Activated CD4-positive, CD25-positive, alpha-beta regulatory T cell (primary cell): ENCODE measurements at places on chromosomes 5 and 9.

DNA sequence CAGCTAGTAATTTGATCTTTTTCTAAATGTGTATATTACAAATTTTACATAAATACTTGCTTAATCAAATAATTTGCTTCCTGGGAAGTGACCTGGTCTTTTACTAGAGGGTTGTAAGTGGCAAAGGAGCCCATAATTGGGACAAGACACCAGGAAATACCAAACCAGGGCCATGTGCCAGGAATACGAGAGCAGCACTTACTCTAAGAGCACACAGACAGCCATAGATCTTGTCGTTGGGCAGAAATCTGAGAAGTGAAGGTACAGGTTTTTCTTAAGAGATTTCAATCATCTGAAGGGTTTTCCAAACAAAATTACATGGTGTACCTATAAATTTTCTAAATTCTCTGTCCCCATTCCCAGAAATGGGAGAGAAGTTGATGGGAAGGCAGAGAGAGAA lies 179.3 kb downstream of the HINT1 start:
- DNase-seq: no peak

- no peak for DNase-seq
Measured at GRCh38 chr9:653421-653820, 188.1 kb upstream of the DMRT1 start.

- no peak for DNase-seq
Measured at GRCh38 chr9:86713470-86713869, 233.8 kb downstream of the GAS1 start.

DNA sequence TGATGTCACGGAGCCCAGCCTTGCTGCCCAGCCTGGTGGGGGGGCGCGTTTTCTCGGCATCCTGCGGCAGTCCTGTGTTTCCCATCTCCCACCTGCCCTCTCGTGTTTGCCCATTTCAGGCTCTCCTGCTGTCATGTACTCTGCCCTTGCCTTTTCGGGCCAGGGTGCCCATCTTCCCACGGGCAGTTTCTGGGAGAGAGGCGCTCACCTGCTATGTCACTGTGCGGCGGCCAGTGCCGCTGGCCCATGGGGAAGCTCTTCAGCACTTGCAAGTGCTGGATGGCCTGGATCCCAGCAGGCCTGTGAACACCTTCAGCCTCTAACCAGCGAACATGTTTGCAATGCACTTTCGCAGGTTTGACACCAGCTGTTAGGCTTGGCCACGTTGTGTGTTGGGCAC lies 33.5 kb downstream of the SRD5A1 start:
- no peak for DNase-seq

DNA sequence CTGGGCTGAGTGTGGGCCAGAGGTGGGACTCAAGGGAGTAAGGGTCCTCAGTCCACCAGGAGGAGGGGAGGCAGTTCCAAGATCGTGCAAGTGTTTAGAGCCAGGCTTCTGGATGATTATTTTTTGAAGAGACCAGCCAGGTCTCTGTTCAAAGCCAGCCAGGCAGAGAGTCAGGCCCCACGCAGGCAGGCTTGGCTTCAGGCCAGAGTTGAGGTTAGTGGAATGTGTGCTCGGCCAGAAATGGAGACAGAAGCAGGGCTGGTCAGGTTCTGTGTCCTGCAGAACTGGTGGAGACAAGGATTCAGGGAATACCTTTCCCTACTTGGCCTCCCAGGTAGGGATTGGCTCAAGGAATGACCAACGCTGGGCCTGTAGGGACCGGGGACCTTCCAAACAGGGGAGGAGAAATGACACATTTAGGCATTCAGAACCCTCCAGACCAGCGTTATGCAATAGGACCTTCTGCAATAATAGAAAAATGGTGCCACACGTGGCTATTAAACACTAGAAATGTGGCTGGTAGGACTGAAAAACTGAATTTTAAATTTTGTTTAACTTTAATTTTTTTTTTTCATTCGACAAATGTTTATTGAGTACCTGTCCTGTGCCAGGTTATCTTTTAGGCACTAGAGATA lies 106.2 kb downstream of the CMYA5 start:
- DNase-seq: no peak

DNA sequence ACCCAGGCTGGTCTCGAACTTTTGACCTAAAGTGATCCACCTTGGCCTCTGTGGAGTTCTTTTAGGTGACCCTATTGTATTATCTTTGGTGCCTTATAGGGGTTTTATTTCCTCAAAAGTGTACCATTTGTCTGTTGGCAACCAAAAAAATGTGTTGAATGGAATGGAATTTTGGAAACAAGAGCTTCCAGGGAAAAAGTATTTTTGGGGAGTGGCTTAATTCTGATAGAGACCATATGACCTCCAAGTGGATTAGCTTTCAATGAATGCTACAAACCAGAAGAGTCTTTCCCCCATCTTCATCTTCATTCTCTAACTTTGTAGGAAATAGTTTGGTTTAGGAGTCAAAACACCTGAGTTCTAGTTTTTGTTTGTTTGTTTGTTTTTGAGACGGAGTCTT lies 3.4 kb upstream of the OGN start:
- no peak for DNase-seq

- no peak for DNase-seq
Measured at GRCh38 chr5:137182576-137182975, 316.6 kb downstream of the SPOCK1 start.

GRCh38 chr9:87447547-87448432 lies 49.9 kb upstream of the DAPK1 start:
- DNase-seq: no peak

DNA sequence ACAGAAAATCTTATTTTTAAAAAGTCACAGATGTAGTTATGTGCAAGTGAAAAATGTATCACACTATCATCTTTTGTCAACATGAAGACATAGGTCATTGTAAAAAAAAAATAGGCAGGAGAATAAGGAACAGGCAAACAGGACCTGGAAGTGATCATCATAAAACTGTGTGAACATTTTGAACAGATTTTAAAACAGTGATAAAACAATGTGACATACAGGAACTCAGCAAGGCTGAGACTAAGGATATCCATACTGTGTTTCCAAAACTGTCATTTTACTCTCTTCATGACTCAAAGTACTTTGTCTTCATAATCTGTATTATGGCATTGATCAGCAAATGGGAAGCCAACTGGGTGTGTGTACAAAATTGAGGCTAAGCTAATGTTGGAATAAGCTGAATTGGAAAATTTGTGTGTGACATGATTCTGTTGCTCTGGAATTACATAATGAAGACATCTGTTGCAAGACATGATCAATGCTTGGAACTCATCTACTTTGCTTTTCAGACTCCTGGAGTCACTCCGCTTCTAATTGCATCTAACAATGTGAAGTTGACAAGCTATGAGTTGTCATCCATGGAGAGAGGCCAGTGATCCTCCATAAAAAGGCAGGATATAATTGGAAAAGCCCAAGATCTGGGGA lies 978.7 kb upstream of the NUDT12 start:
- DNase-seq: no peak

- DNase-seq: no peak
Measured at GRCh38 chr9:10614196-10614800, 1.5 kb upstream of the PTPRD start.

DNA sequence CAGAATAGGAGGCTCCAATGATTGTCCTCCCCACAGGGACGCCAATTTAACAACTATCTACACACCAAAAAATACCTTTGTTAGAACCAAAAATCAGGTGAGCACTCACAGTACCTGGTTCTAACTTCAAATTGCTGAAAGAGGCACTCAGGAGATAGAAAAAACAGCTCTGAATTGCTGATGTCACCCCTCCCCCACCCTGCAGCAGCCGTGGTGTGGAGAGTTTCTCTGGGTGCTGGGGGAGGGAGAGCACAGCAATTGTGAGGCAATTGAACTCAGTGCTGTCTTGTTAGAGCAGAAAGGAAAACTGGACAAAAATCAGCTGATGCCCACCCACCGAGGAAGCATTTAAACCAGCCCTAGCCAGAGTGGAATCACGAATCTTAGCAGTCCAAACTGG lies 41.8 kb downstream of the TNFSF8 start:
- no peak for DNase-seq
